ENCODE measurements at places on chromosomes 5 and 9.

GRCh38 chr9:82513976-82514735 lies 525.6 kb downstream of the SPATA31D1 start:
- no peak for DNase-seq

GRCh38 chr9:76610011-76610352 lies 151.0 kb downstream of the GCNT1 start:
- no peak for DNase-seq

- no peak for DNase-seq
Measured at GRCh38 chr5:24183981-24184380, 460.8 kb downstream of the CDH10 start.

DNA sequence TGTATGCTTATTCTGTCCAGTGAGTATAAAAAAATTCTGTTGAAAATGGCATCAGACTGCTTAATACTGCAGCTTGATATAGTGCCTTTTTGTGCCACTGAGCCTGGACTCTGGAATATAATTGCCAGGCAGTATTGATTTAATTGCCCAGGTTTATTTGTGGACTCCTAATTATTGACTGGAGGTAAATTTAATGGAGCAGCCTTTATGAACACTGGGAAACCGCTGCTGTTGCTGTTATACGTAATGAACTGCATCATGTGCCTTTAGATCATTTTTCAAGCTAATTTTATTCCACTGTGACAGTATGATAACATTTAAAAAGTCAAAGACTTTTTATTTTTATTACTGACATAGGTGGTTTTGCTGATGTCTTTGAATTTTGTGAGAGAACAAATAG lies 90.2 kb upstream of the SH3GL2 start:
- no peak for DNase-seq

- no peak for DNase-seq
Measured at GRCh38 chr5:97364731-97365130, 181.7 kb upstream of the RIOK2 start.

DNA sequence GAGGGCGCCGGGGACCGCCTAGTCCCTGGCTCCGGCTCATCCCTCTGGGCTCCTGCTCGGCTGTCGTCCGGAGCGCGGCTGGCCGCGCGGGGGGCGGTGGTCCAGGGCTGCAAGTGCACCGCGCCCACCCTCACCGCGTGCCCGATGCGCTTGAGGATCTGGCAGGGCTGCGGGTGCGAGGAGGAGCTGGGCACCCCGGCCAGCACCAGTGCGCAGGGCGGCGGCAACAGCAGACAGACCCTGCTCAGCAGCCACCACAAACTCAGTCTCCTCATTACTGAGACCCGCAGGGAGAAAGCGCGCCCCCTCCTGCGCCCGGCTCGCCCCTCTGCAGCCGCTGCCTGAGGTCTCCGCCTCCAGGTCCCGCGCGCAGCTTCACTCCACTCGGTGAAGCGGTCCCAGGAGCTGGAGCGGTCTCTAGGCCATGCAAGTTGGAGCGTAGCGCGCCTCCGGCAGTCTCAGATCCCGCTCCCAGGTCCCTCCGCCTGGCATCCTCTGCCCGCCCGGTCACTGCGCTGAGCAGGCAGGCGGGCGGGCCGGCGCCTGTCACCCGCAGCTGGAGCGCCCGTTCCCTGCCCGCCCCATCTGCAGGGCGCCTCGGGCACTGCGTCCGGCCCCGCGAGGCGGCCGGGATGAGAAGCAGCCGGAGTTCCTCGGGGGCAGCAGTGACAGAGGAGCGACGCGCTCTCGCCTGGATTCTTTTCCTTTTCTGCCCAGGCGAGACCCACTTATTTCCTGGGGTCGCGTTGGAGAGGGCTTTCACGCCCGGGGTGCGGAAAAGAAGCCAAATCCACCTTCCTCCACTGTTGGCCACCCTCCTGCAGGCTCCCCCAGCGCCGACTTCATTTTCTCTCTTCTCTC lies 512 bp downstream of the GRIN3A start:
- DNase-seq = no peak

DNA sequence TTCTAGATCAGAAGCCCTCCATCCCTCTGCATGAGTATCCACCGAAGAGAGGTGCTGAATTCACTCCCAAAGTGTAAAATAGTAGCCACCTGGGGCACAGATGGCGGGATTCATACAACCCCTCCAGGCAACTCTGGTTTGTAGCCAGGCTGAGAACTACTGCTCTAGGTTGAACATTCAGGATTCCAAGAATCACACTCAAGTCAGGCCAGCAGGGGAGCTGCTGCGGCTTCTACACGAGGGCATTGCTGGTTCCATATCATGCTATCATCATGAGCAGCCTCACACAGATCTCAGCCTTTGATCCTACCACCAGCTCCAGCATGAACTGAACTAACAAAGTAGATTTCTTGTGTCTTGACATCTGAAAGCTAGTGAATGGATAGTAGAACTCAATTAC lies 367.9 kb downstream of the DIRAS2 start:
- no peak for DNase-seq

GRCh38 chr9:21415493-21416267 lies 6.8 kb downstream of the IFNA8 start:
- DNase-seq = peak; percentile 63

GRCh38 chr5:107401470-107402122 lies 269.1 kb downstream of the EFNA5 start:
- no peak for DNase-seq

GRCh38 chr9:1528456-1528855 lies 478.3 kb downstream of the DMRT2 start:
- no peak for DNase-seq

DNA sequence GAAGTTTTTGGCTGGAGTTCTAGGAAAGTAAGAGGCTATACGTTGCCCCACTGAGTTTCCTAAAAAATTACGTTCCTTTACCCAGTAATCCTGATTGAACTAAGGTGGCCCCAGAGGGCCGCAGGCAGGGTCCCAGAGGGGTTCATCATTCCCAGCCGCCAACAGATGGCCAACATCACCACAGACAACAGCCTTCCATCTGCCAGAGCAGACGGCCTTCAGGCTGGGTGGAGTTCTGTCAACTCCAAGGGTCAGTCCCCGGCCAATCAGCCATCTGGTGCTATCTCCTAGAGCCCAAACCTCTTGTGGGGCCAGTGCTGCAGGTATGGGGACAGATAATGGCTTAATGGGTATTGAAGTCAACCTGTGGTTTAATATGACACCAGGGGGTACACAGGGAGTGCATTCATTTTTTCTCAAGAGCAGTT lies 30.4 kb downstream of the TBC1D2 start:
- no peak for DNase-seq

GRCh38 chr9:21576331-21577189 lies 94.4 kb upstream of the IFNE start:
- peak; percentile 97 for DNase-seq

DNA sequence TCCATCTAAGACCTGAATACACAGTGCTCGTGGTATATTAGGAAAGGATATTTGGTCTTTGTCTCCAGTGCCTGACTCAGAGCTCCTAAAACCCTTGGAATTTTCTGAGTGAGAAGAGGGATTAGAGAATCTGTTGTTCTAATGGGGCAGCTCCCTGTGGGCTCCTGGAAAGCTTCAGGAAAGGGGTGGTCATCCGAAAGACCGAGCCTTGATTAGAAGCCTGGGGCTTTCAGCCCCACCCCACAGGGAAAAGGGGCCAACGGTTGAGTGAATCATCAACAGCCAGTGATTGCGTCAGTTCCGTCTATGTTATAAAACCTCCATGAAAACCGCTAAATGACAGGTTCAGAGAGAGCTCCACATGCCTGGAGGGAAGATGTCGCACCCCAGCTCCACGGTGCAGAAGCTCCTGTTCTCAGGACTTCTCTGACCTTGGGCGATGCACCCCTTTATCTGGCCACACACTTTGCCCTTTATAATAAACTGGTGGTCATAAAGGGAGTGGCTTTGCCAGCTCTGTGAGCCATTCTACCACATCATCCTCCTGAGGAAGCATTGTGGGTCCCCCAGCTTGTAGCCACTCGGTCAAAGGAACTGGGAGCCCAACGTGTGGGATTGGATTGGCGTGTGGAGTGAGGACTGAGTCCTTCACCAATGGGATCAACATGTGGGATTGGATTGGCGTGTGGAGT lies 71.0 kb upstream of the ICE1 start:
- DNase-seq = no peak

GRCh38 chr9:130268521-130269211 lies 3.1 kb downstream of the HMCN2 start:
- DNase-seq = no peak

- no peak for DNase-seq
Measured at GRCh38 chr9:35687972-35688557, 1.7 kb downstream of the TPM2 start.

DNA sequence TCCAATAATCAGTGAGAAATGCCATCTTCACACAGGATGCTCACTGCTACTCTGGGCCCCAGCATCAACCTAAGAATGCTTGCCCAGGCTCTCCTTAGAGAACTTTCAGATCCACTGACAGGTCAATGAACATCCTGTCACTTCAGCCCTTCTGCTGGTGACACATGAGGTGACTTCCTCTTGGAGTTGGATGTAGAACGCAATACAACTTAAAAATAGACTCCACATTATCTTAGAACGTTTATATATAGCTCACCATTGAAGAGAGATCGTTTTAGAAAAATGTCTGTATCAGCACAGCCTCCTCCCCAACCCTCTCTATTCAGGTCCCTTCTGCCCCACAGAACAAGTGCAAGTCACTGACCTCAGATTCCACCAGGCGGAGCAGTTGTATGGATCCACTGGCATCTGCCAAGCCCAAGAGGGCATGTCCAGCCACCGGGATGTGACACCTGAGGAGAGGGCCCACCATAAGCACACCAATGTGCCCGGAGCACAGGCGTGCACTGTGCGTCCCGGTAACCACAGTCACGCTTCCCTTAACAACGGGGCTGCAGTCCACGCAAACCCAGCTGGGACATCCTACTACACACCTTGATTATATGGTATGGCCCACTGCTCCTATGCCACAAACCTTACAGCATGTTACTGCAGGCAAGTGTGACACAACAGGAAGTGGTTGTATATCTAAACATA lies 2.9 kb downstream of the DPH7 start:
- DNase-seq = no peak

GRCh38 chr5:163439092-163439425 lies 1.7 kb downstream of the CCNG1 start:
- peak; percentile 58 for DNase-seq

- DNase-seq = no peak
Measured at GRCh38 chr5:131371835-131372234, 108.0 kb downstream of the CDC42SE2 start.

GRCh38 chr9:133882849-133883755 lies 109.0 kb downstream of the VAV2 start:
- no peak for DNase-seq

- no peak for DNase-seq
Measured at GRCh38 chr9:88041447-88041846, 67.1 kb upstream of the CDK20 start.

DNA sequence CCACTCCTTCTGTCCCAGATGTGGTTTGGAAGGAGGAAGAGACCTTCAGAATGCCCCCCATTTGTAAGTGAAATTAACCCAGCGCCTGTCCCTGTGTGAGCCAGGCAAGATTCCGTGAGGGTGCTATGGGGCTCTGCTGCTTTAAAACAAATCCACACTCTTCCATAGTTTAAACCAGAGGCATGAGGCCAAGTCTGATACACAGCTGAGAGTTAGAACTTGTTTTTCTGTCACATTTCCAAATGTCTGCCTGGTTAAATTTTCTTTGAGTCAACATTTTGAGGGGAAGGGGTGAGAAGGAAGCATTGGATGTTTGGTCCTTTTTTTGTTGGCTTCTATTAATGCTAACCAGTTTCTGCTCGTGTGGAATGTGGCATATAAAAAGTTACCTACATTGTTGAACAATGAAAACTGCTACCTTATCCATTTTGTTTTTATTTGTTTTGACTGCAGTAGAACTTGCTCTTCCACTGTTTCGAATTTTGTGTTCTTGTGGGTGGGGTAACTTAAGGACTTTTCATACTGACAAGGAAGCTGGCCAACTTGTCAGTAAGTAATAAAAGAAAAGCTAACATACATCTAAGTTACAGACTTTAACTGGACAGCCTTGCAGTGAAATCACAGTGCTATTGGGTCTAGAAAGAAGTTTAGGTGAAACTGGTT lies 12.9 kb downstream of the RGMB start:
- no peak for DNase-seq

- peak; percentile 37 for DNase-seq
Measured at GRCh38 chr9:13786131-13786530, 506.6 kb upstream of the MPDZ start.

DNA sequence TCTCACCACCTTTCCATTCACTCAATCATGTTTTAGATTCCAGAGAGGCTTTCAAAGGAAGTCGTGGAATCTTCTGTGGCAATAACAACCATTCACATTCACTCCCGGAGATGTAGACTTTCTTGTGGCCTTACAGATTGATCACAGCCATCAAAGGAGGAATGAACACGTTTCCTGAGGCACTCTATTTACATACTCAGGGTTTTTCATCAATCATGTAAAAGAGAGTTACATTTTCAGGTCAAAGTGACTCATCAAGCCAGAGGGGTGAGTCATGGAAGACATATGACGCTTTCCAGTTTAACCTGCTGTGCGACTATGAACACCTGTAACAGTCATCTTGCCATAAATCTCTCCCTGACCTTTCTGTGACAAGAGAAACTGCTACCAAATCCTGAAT lies 39.3 kb upstream of the RAD23B start:
- peak; percentile 62 for DNase-seq

DNA sequence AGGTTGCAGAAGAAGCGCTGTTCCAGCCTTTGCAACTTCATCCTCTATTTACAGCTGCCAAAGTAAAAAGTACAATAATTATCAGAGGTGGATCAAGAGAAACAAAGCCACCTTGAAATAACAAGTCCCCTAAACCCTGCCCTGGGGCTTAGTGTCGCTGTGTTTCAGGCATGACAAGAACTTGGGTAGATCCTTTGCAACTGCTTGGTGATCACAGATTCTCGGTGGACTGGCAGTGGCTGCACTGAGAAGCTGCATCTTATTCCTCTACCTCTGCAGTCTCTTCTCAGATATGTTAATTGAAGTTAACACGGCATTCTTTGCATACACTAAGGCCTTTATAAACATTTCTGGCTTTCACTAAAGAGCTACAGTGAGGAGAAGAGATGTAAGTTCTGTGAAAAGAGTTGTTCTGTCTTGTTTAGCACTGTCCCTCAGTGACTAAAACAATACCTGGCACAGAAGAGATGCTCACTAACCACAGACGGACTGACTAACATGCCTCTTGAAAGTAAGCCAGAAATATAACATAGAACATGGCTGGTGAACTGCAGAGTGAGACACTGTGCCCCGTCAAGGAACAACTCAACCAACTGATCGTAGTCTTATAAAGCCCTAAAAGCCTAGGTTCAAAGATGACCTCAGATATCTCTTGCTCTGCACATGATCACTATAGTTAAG lies 144.2 kb downstream of the MLLT3 start:
- peak; percentile 12 for DNase-seq

DNA sequence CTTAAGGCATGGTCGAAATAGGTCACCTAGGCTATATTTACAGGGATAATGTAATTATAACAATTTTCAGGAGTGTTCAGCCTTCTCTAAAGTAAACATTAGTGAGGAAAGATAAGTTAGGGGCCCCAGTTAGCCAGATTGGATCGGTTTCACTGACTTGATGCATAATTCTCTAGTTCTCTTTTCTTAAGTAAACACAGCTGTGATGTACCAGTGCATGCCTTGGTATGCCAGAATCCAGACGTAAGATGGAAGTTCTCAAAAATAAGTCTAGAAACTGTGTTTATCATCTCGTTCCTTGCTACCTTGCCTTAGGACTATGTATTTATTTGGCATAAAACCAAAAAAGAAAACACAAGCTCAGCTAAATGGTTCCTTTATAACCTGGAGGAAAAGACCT lies 442.2 kb upstream of the CLINT1 start:
- DNase-seq = no peak

GRCh38 chr9:69798744-69799143 lies 21.9 kb upstream of the CFAP95 start:
- no peak for DNase-seq

All from astrocyte of the cerebellum (primary cell).